HS-27A (cell line): ENCODE measurements at places on chromosomes 2 and 18.

- DNase-seq = no peak
These were observed 110.4 kb upstream of the GULP1 start for GRCh38 chr2:188181067-188181838.

- DNase-seq = no peak
These were observed 3.5 kb downstream of the COPS9 start for GRCh38 chr2:240132651-240132980.

GRCh38 chr2:19802086-19802841, 99.5 kb downstream of the TTC32 start:
- DNase-seq = no peak

DNA sequence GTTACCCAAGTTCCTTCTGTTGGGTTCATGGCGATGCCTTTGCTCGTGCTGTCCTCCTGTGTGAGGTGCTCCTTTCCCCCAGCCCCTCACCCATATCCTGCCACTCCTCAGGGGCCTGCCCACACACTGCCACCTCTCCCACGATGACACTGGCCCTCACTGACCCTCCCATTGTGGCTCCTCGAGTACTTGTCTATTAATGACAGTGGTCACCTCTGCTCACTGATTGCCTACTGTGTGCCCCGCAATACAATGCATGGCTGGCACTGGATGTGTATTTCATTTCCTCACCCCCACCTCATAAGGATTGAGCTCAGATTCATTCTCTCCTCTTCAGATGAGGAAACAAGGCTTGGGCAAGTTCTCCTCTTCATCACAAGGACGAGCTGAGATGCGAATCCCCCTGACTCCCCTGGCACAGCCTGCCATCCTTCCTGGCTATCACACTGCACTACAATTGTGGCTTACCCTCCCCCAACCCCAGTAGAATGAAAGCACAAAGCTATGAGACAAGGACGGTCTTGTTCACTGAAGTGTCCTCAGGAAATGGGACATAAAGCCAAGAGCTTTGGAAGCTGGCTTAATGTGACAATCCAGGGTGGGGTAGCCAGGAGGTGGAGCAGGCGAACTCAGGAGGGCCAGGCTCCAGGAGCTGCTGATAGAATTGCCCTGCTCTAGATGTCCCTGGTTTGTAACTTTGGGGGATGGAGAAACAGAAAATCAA, 93.9 kb upstream of the RAB12 start:
- DNase-seq = no peak

- no peak for DNase-seq
These were observed 456.2 kb downstream of the PARD3B start for GRCh38 chr2:205001300-205001966.

- no peak for DNase-seq
These were observed 142.7 kb downstream of the PRKCE start for GRCh38 chr2:45794134-45794617.

- DNase-seq = no peak
These were observed 72.0 kb upstream of the ACVR2A start for GRCh38 chr2:147772781-147773180.

DNA sequence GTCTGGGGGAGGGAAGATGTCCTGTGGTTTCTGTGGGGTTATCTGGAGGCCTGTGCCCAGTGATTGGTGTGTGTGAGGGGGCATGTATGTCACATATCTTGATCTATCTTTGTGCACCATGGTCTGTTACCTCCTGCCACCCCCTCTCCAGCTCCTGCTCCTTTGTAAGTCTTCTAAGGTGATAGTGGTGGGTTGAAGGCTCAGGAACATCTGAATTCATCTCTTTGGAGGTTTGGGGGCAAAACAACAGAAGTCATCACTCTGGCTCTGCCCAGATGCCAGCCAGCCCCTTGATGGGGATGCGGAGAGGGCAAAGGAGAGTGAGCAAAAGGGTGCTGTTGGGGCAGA, 2.7 kb upstream of the WNT6 start:
- DNase-seq = no peak

DNA sequence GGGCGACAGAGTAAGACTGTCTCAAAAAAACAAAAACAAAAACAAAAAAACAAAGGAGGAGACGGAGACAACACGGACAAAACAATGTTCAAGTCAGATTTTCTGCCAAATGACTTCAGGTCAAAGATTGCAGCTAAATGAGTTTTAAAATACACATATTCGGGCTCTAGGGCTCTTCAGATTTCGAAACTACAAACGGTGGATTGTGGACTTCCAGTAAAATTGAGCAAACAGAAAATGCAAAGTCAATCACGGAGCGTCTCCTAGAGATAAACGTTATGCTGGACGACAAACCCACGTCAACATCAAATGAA, 558 bp downstream of the MRPS5 start:
- no peak for DNase-seq
